ENCODE measurements at places on chromosomes 2 and 18.

DNA sequence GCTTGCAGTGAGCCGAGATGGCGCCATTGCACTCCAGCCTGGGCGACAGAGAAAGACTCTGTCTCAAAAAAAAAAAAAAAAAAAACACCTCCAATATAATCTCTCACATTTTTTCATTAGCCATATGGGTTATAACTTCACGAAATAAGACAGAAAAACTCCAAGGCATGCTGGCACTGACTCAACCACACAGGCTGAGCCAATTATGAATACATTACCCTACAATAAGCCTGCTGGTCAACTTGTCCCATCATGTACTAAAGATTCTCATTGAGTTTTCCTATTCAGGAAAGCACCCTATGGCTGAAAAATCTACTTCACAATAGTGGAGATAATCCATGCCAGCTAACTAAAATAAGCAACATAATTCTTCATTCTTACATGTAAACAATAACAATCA is 12.8 kb upstream of the MAP3K20 start:
- no peak for DNase-seq

- DNase-seq, result no peak
Measured at GRCh38 chr2:59560769-59561168, 992.7 kb downstream of the BCL11A start.

GRCh38 chr18:13562494-13563029 is 163.8 kb downstream of the FAM210A start:
- no peak for DNase-seq

DNA sequence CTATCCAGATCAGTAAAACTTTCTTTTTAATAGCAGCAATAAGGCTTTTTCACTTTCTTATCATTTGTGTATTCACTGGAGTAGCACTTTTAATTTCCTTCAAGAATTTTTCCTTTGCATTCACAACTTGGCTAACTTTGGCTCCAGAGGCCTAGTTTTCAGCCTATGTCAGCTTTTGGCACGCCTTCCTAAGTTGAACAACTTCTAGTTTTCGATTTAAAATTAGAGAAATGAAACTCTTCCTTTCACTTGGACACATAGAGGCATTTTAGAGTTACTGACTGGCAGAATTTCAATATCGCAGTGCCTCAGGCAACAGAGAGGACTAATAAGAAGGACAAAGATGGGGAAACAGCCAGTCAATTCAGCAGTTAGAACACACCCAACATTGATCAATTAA is 577.4 kb downstream of the DSC3 start:
- DNase-seq, result no peak

DNA sequence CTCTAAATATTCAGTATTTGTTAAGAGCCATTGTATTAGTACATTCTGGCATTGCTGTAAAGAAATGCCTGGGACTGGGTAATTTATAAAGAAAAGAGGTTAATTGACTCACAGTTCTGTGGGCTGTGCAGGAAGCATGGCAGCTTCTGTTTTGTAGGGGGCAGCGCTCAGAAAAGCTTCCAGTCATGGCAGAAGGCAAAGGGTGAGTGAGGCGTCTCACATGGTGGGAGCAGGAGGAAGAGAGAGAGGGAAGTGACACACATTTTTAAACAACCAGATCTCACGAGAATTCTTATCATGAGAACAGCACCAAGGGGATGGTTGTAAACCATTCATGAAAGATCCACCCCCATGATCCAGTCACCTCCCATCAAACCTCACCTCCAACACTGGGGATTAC is 13.8 kb upstream of the CCDC102B start:
- no peak for DNase-seq

GRCh38 chr2:55420439-55420725 is 726 bp upstream of the CCDC88A start:
- DNase-seq, result no peak

DNA sequence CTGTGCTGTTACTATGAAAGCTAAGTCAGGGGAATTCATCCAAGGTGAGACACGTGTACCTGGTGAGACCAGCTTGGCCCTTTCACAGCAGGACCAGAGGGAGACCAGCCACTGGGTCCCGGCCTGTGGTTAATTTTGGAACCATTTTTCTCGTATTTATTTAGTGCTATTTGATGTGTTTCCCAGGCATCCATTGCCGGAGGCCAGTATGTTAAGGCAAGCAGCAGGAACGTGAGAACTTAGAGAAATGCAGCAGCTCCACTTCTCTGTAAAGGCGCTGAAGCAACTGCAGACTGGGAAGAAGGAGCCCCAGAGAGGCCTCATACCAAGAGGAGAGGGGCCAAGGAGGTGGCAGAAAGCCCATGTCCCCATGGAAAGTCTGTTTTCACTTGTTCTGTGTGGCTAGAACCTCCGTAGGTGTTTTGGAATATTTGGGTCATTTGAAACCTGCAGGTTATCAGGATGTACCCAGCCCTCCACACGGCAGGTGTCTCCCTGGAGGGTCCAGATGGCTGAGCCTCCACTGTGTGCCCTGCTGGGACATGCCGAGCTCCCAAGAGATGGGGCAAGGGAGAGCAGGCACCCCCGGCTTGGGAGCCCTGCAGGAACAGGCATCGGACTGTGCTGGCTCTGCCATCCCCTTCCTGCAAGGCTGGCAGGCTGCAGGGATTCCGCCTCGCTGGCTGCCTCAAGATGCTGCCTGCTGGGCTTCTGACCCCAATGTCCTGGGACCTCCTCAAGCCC is 256.0 kb upstream of the RAB6C start:
- DNase-seq, result no peak

DNA sequence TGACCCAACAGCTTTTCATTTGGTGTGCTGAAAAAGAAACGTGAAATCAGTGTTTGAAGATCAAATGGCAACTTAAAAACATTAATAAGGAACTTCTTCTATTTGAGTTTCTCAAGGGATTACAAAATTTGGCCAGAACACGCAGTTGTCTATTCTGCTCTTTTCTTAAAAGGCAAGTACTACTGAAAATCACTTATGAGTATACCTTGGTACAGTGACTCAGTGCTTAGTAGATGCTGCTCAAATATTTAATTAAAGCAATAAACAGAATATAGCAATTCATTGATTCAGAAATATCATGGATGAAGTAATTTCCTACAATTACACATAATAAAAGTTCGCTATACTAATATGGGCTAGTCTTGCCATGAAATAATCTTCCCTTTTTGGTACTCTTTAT is 38.2 kb upstream of the MCM6 start:
- no peak for DNase-seq

DNA sequence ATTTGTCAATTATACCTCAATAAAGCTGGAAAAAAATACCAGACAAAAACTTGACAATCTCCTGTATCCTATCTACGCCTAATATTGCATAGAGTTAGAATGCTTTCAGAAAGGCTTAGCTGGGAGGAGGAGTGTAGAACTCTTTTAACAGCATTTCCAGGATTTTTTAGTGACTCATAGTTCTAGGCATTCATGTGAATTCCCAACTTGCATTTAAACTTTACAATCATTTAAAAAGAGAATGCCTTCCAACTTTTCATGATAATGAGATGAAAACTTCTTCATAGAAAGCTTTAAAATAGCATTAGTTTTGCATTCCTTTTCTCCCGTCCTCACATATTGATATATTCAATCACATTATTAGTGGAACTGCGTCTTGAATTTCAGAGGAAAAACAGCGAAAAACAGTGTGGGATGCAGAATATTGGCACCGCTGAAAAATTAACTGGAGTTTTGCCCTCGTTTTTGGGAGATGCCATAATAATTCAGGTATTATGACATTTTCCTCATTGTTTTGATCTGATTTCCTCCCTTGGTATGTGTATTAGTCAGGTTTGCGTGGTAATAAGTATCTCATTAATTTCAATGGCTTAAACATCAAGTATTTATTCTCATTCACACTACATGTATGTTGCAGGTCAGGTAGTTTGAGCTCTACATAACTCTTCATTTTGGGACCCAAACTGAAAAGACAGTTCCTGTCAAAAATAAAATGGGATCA is 293.2 kb upstream of the FIGN start:
- no peak for DNase-seq

GRCh38 chr2:95034221-95034620 is 8.7 kb downstream of the MAL start:
- no peak for DNase-seq

- no peak for DNase-seq
Measured at GRCh38 chr18:8448130-8448529, 161.1 kb upstream of the RAB12 start.

DNA sequence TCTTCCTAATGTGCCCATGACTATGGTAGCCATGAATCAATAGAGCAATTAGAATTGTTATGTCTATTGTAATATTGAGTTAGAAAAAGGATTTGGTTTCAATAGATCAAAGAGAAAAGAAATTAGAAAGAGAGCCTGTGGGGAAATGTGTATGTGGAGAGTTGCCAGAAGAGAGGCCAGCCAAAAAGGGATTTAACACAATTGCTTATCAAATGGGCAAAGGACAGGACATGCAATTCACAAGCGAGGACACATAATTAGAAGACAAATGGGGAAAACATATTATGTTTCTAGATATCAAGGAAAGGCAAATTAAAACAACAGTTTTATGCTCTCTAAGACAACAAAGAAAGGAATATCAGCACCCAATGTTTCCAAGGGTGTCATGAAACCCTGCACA is 403.2 kb upstream of the KLHL29 start:
- no peak for DNase-seq

- no peak for DNase-seq
Measured at GRCh38 chr18:50038448-50038847, 156.5 kb downstream of the MYO5B start.

- DNase-seq, result no peak
Measured at GRCh38 chr2:216694826-216695217, 527 bp downstream of the IGFBP5 start.

GRCh38 chr2:152410165-152410597 is 75.2 kb downstream of the FMNL2 start:
- no peak for DNase-seq

DNA sequence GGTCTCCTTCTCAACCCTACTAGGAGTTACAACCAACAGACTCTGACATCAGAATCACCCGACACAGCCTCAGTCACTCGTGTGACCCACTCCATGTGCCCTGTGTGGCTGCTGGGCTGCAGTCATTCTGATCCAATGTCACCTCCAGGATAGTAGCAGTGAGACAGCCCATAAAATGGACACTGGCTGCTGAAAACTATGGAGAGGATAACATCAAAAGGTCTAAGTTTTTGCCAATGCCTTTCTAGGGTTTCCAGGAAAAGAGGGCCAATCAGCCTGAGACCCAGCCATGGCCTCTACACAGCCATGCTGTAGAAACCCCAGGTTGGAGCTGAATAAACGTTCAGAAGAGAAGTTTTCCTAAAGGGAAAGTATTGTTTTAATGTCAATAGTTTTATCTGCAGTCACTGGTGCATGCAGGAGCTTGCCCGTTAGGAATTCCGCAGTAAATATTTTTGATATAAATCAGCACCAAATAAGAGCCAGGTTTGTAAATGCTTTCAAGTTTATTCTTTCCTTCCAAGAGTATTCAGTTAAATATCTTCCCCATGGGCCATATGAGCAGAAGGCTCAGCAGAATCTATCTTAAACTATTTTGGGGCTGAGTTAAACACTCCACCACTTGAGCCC is 92.2 kb upstream of the PID1 start:
- no peak for DNase-seq

- DNase-seq, result no peak
Measured at GRCh38 chr2:238995634-238996033, 147.7 kb downstream of the TWIST2 start.

- DNase-seq, result no peak
Measured at GRCh38 chr2:189599245-189599644, 18.7 kb upstream of the SLC40A1 start.

GRCh38 chr2:237310515-237311114 is 103.3 kb downstream of the COL6A3 start:
- DNase-seq, result no peak
